KBM-7 (cell line): ENCODE measurements at places on chromosomes 12 and 14.

DNA sequence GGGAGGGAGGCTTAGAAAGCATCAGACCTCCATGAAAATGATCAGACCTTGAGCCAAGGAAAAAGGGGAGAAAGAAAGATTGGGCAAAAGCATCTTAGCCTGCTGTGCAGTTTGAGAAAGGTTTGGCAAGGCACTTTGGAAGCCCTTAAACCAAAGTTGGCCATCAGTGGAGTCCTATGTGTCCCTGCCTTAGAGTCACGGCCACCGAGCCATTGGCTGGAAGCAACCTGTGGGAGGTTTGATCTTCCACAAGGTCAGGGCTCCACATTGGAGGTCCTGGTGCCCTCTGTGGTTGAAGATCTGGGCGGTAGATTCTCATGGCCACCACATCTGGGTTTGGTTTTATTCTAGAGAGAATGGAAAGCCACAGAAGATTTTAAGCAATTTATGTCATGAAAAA, 44.4 kb downstream of the SRRM4 start:
- DNase-seq, result no peak

DNA sequence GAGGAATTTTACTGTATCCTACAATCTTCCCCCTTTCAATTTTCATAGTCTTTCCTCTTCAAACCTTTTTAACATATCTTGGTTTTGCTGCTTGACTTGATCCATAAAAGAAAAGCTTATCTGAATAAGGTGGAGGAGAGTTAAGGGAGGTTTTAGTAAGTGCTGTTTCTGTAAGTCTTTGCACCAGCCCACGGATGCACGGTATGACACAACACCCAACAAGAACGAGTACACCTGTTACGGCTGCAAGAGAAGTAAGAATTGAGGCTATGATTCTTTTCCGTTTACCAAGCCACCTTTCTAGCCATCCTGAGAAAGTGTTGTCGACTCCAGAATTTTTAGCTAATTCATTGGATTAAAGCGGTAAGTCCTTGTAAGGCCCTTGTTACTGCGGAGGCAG, 26.1 kb upstream of the CPNE8 start:
- DNase-seq, result no peak

DNA sequence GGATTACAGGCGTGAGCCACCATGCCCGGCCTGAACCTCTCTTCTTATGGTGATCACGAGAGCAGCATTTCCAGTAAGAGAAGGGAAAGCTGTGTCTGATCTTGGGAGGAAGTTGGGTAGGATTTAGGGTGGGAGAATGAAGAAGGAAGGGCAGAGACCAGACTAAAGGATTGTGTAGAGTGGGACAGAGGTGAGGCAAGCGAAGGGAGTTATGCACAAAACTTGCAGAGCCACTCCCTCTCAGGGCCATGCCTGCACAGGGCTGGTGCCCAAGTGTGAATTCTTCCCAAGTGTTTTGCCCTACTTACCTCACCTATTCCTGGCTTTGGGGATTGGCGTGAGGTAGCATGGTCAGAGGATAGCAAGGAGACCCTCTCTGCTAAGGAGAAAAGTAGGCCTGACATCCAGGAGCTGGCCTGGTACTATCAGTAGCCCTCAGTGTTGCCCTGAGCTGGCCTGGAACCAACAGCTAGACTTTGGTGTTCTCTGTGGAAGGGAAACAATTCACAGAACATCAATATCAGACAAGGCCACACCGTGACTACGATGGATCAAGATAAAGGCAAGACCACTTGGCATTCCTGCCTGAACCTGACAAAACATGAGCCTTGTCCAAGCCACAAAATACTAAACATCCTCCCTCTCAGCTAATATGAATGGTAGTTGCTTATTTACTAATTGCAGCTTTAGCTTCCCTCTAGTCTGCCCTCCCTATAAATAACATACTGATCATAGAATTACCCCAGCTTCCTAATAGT, 201.0 kb upstream of the AMIGO2 start:
- DNase-seq, result no peak

GRCh38 chr14:75578102-75578785, at the start of gene FLVCR2:
FLVCR2 (plus strand) TSS chr14:75578620; CDS start chr14:75578973, 353 bp downstream.
- DNase-seq, result peak; percentile 72

DNA sequence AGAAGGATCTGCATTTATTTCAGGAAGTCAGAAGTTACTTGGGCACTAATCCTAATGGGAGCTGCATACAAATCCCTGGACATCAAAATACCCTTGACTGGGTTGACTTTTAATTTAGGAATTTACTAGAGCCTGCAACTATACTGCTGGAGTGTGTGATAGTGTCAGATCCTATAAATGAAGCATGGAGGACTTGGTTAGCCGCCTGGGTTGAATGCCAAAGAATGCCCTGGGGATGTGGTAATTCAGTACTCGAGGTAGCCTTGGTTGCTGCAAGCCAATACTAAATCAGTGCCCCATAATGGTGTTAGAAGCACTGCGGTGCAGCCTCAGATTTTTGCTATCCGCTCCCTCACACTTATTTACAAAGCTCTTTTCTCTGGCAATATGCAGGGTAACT, 184.9 kb downstream of the CAPZA3 start:
- no peak for DNase-seq

GRCh38 chr12:17158201-17158600, 552.2 kb upstream of the LMO3 start:
- DNase-seq, result no peak

DNA sequence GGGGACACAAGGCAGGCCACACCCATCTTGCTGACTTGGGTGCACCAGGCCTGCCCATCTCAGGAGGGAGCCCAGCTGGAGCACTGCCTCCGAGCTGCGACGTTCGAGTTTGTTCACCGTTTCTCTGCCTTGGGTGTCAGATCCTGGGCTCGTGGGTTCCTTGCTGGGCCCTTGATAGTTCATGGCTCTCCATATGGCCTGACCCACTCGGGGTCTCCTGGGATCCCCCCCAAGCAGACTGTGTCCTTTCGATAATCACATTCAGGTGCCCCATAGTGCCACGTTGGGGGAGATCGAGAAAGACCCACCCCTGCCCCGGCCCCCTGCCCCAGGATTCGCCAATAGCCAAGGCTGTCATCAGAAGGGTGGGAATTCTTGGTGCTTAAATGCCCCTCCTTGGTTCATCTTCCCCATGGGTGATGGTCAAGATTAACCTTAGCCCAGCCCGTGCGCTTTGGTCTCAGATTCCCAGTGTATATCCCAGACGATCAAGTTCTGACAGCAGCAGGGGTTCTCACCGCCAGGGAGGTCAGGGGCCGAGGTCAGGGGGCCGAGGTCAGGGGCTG, 7.4 kb downstream of the RFLNA start:
- DNase-seq, result no peak

GRCh38 chr14:19729763-19730162, 13.6 kb upstream of the OR4Q3 start:
- DNase-seq, result no peak

DNA sequence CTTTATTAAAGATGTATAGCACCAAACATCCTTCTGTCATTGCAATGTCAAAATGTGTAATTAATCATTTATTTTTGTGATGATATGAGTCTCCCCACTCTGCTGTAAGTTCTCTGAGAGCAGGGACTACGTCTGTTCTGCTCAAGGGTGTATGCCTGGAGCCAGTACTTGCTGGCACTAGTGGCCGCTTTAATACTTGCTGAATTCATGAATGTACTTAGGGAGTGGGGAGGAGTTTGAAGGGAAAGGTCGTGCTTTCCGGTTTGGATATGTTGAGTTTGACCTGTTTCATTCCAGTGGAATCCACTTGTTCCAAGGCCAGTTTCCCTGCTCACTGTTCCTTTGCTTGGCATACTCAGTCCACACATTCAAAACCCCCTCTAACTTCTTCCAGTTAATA, 1.9 kb upstream of the DCAF5 start:
- DNase-seq, result no peak

- DNase-seq, result peak; percentile 70
These were observed 183.6 kb upstream of the G2E3 start for GRCh38 chr14:30375296-30375892.

DNA sequence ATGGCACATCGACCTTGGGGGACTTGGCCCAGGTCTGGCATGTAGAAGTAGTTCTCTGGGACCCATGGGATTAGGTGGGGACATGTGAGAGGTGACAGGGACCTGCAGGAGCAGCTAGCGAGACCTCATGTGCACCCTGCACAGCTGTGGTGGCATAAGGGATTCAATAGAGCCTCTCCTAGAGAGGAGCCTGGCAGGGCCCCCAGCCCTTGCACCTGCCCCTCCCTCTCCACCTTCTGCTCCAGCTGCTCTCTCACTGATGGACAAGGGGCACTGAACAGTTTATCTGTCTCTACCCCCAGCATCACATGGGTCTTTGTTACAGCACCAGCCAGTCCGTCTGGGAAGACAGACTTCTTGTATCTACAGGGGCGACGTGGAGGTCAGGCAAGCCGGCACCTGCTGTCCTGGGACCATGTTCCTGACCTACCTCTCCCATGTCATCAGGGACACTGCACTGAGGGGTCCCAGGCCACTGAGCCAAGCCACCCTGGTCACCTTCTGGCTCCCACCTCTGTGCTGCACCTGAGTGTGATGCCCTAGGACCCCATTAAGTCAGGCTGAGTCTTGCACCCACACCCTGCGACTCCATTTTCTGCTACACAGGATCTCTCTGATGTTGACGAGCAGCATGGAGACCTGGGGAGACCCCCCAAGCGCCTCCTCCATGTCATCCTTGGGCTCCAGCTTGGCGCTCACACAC, 32.6 kb downstream of the DDX11 start:
- no peak for DNase-seq
